ENCODE measurements at places on chromosomes 12 and 14. TPM values are rescaled to one million over a fixed set of nuclear protein-coding genes. Genes with fewer than 3 reads are reported as not detected.

GNG2 gene
- total RNA-seq, result 1.8 TPM

DYRK2 gene
- 13.3 TPM for total RNA-seq

TUNAR gene
- total RNA-seq, result not detected

NGB gene
- not detected for total RNA-seq

LRFN5 gene
- total RNA-seq, result not detected

GNB3 gene
- 1.9 TPM for total RNA-seq

B4GALNT1 gene
- 37.8 TPM for total RNA-seq

SLC2A13 gene
- total RNA-seq, result 3.8 TPM
